Cardiac septum (tissue), 1 donor: ENCODE measurements at places on chromosomes 16 and 17. TPM values are rescaled to one million over a fixed set of nuclear protein-coding genes. Genes with fewer than 3 reads are reported as not detected.
A peak's percentile ranks its signal among the peaks of the same experiment; 100 is the strongest.

- no peak for DNase-seq
Measured at GRCh38 chr16:10123141-10123540, 59.1 kb downstream of the GRIN2A start.

DNA sequence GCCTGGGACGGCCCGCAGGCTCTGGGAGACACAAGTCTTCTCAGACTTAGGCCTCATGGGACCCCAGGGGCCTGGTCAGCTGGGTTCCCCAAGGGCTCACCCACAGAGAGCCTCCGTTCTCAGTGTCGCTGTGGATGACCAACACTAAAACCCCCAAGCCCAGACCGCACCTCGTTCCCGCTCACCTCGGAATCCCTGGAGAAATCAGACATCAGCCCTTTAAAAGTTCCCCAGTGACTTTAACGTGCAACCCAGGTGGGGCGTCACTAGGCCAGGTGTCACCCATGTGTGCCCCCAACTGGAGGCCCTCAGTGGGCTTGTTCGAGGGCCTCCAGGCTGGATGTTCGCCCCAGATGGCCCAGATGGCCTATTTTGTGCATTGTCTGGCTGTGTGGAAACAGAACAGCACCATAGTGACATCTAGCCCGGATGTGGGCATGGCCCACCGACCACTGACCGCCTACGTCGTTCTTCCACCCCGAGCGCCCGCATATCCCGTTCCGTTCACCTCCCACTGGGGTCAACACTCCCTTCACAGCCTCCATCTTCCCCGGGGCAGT lies 52.3 kb upstream of the DNAH17 start:
- no peak for DNase-seq

DNA sequence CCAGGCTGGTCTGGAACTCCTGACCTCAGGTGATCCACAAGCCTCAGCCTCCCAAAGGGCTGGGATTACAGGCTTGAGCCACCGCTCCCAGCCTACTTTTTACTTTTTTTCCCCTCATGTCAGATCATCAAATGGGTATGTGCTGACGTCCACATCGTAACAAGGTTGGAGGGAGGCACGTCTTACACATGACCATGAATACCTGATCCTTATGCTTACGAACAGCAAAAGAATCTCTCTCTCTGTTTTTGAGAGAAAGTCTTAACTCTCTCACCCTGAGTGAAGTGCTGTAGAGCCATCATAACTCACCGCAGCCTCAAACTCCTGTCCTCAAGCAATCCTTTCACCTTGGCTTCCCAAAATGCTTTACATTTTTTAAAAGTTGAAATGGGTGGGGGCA lies 29.5 kb upstream of the TMEM92 start:
- DNase-seq, result no peak

GRCh38 chr17:38600906-38601305 lies 4.8 kb downstream of the SRCIN1 start:
- DNase-seq, result no peak

GRCh38 chr17:77867308-77867781 lies 91.2 kb upstream of the TNRC6C start:
- DNase-seq, result no peak

GRCh38 chr17:59760160-59760559 lies 52.7 kb downstream of the VMP1 start:
- DNase-seq, result no peak

DNA sequence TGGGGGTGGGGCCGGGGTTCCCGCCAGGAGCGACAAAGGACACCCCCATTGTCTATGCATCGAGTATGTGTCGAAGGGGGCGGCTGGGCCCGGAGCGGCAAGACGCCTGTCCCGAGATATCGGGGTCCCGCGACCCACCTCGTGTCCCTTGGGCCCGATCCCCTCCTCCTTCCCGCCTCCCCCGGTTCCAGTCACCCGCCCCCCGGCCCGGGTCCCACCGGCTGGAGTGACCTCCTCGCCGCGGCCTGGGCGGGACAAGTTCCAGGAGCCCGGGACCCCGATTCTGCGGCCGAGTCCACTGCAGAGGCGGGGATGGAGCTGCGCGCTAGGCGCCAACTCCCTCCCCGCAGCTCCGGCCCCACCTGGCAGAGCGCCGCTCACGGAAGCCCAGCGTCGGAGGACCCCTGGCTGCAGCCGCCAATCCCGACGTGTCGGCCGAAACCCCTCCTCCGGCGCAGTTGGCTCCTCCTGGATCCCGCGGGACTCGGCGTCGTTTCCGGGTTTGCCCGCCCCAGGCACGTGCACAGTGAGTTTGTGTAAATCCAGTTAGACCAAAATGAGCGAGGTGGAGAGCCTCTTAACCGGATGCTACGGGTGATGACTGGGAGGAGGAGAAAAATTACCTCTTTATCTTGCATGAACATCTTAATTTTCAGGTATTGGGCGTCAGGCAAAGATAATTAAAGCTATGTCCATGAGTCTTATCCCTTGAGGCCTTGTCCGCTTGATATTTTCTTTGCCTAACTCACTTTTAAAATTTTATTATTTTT lies at the start of gene NMRAL1:
TSS of gene NMRAL1 (minus strand) at position 434 of the 770 bp plus-strand sequence. CDS start 493 bp downstream, outside the sequence.
- DNase-seq, result peak; percentile 92

DNA sequence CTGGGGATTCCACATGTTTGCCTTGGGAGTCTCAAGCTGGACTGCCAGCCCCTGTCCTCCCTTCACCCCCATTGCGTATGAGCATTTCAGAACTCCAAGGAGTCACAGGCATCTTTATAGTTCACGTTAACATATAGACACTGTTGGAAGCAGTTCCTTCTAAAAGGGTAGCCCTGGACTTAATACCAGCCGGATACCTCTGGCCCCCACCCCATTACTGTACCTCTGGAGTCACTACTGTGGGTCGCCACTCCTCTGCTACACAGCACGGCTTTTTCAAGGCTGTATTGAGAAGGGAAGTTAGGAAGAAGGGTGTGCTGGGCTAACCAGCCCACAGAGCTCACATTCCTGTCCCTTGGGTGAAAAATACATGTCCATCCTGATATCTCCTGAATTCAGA lies 28.9 kb downstream of the CDRT15 start:
- DNase-seq, result no peak

DNA sequence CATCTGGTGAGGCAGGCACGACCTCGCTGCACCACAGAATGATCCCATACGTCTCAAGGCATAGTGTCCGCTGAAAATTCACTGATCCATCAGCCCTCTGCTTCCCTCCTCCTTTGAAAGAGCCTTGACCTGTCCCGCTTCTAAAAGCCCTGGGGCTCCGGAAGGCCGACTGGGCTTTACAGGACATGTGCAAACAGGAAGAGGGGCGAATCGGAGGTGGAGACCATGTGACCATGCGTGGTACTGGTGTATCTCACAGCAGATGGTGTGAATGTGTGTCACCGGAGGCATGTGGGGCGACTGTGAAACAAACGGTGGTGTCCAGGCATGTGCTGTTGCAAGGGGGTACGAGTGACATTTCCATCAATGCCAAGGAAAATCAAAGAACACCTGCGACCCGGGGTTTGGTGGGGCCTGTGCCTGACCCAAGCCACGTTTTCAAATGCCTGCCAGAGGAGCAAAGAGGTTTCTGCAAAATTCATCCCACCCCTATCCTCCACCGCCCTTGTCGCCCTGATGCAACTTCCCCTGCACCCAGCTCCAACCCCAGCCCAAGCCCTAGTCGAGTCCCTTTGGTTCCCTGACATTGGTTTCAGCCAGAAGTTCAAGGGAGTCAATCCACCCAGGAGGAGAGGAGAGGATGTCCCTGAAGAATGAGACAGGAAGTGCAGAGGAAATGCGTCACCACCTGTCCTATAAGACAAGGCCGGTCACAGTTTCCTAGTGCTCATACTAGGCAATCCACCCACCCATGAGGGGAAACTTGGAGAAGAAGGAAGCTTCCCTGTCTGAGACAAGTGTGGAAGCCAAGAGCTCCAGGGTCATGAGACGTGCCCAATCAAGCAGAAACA lies 5.9 kb upstream of the KCNJ18 start:
- DNase-seq, result no peak

DNA sequence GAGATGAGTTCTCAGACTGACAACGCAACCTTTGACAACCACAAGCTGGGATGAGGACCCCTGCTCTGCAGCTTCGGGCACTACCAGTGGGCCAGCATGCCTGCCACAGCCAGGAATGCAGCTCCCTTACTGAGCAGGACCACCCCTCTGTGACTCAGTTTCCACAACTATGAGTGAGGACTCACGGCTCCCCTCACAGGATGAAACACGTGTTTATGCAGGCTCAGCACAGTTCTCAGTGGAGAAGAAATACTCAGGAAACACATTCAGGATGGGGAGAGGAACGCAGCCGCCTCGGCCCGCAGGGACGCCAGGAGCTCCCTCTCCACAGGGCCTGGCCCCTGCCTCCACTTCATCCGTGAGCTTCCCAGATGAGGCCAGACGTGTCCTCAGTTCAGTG lies 14.1 kb downstream of the DNASE1 start:
- no peak for DNase-seq

DNA sequence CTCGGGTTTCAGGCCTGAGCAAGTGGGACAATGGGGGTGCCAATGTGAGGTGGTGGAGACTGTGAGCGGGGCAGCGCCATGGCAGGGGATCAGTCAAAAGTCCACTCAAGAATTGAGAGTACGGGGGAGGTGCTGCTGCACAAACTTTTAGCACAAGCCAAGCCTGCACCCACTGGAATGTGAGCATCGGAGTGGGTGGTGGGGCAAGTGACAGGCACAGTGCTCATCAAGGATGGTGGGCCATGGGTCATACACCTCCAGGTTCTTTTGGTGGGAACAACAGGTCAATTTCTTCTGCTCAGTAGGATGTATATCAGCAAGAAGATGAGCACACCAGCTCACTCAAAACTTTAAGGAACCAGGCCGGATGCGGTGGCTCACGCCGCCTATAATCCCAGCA lies 32.4 kb upstream of the PEMT start:
- DNase-seq, result no peak

DNA sequence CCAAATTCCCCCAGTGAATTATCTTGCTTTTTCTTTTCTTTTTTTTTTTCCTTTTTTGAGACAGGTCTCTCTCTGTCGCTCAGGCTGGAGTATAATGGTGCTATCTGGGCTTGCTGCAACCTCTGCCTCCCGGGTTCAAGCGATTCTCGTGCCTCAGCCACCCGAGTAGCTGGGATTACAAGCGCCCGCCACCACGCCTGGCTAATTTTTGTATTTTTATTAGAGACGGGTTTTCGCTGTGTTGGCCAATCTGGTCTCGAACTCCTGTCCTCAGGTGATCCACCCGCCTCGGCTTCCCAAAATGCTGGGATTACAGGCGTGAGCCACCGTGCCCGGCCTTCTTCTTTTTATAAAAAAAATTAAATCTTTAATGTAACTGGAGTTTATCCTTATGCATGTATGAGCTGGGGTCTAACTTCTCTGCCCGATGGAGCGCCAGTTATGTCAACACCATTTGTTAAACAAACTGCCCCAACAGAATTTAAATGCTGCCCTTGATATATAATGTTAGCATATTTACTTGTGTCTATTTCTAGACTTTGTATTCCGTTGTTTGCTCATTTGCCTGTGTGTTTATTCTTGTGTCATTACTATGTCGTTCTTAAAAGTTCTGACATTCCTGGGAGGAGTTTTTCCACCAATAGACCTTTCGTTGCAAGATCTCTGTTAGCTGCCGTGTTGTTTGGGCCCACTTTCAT lies 535 bp upstream of the AURKB start:
- no peak for DNase-seq

- peak; percentile 71 for DNase-seq
Measured at GRCh38 chr16:12060751-12061150, 84.2 kb downstream of the SNX29 start.

- peak; percentile 88 for DNase-seq
Measured at GRCh38 chr17:81941484-81942166, 4.5 kb upstream of the PYCR1 start.

DNA sequence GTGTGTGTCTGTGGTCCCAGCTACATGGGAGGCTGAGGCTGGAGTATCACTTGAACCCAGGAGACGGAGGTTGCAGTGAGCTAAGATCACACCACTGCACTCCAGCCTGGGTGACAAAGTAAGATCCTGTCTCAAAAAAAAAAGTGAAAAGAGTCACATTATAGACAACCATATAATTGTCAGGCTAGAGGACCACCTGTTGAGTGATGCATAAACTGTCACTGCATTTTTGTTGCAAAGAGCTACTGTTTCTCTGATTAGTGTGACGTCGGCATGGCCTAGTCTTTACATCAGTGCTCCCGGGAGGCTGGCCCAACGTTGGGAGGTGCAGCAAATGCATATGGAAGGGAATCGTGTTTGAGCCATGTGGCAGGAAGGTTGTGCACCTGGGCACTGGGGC lies 50.2 kb downstream of the CLEC16A start:
- DNase-seq, result no peak

- DNase-seq, result no peak
Measured at GRCh38 chr17:65936013-65936412, 255.9 kb downstream of the CEP112 start.

DNA sequence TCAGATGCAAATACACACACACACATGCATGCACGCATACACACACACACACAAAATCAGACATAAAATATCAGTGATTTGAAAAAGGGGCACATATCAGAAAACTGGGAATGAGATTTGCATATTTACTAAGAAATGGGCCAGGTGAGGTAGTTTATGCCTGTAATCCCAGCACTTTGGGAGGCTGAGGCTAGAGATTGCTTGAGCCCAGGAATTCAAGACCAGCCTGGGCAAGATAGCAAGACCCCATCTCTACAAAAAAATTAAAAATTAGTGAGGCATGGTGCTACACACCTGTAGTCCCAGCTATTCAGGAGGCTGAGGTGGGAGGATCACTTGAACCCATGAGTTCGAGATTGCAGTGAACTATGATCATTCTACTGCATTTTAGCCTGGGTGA lies 22.4 kb upstream of the PNPO start:
- no peak for DNase-seq

DNA sequence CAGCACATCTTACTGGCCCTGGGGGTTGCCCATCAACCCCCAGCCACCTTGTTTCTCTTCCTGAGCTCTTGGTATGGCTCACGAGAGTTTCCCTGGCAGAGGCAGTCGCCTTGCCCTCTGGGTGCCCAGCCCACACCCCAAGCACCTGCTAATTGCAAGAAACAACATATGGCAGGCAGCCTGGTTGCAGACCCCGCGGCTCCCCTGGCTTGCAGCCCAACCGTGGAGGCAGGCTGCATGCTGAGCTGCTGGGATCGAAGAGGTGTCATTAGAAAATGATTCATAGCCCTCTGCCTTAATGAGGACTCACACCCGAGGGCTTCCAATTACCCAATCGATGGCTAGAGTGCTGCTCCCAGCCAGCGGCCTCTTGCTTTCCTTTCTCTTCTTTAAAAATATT lies 115.7 kb downstream of the TMEM114 start:
- DNase-seq, result no peak

DNA sequence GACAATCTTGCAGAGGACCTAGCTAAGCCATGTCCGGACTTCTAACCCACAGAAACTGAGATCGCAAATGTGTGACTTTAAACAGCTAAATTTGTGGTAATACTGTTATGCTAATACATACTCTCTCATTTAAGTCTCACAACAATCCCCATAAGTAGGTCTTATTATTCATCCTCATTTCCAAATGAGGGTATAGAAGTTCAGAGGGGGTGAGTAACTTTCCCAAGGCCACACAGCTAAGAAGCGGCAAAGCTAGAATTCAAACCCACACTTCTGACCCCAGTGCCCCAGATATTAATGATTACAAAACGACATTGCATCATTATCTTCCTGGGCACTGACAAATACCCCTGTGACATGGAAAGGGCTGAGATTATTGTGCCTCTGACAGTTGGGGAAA lies 81.4 kb downstream of the CNGB1 start:
- DNase-seq, result no peak

The STX8 gene
- total RNA-seq, result 53.0 TPM

The MYH8 gene
- 0.05 TPM for total RNA-seq

The TP53TG3C gene
- total RNA-seq, result not detected

The CCDC92B gene
- total RNA-seq, result 0.13 TPM

The MYO1D gene
- total RNA-seq, result 18.9 TPM

The ELMO3 gene
- total RNA-seq, result 0.92 TPM

The OR1A2 gene
- not detected for total RNA-seq

The KRT15 gene
- not detected for total RNA-seq
